ENCODE measurements at places on chromosomes 4 and X.

GRCh38 chr4:70603856-70604255 lies 11.8 kb downstream of the AMBN start:
- no peak for DNase-seq

DNA sequence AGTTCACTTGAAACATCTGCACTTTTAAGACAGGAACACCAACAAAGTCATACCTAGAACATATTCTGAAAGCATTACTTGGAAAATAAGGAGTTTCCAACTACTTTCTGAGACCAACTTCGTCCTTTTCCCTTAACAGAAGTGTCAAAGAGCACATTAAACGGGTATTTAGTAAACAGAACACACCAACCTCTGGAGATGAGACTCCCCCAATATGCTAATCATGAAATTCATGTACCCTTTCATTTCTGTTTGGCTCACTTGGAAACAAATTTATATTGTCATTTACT lies 69.2 kb downstream of the NOCT start:
- DNase-seq = no peak

DNA sequence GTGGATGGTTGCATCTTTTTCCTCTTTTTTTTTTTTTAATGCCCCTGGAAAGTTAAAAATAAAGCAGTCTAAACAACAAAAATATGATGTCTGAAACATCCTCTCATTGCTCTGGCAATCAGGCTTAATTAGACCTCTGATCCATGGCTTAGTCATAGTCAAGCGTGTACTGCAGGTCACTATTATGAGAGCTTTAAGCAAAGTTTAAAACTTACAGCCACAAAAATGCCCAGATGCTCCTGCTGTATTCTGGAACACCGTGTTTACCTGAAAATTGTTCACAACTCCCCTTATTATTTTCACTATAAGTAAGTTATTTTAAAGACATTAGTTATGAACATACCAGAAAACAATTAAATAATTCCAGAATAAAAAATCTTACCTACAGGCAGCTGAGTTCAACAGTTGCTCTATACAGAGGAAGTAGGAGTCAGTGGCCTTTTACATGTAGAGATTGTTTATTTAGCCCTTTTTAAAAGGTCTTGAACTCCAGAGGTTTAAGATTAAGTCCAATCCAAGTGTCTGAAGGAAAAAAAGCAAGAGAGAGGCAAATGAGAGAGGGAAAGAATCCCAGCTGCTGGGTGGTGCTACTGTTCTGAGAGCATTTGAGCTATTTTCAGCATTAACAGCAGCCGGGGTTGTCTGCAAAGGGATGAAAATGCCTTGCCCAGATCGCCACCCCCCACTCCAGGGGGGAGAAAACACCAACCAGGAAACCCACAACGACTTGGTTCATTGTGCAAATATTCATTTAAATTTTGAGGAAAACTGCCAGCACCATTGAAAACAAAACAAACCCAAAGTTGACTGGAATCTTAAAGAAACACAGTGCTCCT lies 36.9 kb downstream of the SORBS2 start:
- DNase-seq = peak; percentile 53

DNA sequence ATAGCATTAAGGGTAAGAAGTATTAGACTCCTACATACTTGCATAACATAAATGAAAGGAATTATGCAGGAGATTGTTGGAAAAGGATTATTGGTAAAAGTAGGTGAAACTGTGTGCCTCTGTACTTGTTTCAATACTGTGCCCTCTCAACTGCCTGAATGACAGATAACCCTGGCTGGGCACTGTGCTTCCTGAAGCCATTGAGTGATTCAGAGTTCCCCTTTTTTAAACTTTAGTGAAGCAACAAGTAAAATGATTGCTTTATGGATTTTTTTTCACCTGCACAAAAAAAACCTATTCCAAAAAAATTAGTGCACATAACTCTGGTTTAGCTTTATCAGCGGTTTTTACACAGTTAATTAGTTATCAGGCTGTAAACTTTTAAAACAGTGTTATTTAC lies 204.8 kb downstream of the TRAM1L1 start:
- no peak for DNase-seq
